Fibroblast of pulmonary artery (primary cell): ENCODE measurements at places on chromosomes 5 and 9.
A peak's percentile ranks its signal among the peaks of the same experiment; 100 is the strongest.

DNA sequence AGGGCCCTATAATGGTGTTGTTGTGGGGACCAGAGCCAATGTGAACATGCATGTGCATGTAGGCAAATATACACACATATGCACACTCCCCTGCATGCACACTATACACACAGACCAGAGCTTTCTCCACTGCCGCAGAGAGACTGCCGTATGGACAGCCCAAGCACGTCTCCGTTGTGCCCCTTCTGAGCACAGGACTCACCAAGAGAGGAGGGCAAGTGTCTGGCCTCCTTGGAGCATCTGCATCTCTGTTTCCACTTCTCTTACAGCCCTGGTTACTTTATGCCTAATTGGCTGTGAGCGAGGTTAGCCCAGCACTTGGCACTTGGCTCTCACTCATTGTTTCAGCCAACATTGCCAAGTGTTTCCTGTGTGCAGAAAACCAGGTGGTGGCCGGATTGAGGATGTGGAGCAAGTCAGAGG, 30.4 kb downstream of the CSF2 start:
- DNase-seq, result no peak

- DNase-seq, result no peak
Observed at GRCh38 chr5:174556756-174557155, 167.6 kb upstream of the MSX2 start.

DNA sequence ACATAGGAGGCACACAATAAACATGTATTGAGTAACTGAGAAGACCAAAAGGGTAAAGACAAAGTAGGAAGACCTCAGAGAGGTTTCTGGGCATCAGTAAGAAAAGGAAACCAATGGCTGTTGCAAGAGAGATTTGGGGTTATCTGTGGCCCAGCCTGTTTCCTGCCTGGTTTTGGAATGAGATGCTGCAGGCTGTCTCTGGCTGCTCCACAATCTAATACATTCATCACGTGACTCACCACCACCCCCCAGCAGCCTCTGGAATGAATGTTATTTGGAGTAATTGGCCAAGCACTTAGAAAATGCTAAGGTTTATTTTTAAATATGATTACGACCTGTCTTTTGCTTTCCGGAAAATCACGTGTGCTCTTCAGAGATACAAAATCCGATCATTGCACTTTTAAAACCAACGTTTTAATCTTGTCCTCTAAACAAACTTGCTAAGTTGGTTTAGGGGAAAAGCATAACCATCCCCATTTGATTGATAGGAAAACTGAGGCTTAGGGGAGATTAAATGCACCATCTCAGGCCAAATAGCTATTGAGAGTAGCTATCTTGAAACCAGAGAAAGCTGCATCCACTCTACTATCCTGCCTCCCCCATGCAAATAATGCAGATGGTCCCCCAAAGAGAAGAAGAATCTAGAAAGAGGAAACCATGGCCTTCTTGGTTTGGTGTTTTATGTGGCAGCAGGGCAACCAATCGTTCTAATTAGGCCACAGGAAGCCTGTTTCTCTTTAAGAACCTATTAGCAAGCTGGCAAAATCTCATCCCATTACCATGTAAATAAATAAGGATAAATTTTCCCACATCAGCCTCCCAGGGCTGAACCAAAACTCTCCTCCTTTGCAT, 151.8 kb upstream of the ADRA1B start:
- peak; percentile 89 for DNase-seq

DNA sequence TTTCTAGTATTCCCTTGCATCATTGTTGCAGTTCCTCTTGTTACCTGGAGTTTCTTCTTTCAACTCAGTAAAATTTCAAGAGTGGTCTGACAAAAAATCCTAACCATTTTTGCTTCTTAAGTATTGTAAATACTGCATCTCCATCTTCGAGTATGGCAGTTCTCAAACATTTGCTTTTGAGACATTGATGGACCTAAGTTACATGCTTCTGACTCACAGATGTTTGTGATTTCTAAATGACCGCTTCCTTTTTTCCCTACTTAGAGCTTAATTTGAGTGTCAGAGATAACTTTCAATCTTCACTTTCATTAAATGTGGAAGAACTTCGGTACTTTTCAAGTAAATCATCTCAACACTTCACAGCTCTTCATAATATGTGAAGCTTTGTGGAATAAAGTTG, 4.2 kb downstream of the UHRF2 start:
- DNase-seq, result peak; percentile 15

DNA sequence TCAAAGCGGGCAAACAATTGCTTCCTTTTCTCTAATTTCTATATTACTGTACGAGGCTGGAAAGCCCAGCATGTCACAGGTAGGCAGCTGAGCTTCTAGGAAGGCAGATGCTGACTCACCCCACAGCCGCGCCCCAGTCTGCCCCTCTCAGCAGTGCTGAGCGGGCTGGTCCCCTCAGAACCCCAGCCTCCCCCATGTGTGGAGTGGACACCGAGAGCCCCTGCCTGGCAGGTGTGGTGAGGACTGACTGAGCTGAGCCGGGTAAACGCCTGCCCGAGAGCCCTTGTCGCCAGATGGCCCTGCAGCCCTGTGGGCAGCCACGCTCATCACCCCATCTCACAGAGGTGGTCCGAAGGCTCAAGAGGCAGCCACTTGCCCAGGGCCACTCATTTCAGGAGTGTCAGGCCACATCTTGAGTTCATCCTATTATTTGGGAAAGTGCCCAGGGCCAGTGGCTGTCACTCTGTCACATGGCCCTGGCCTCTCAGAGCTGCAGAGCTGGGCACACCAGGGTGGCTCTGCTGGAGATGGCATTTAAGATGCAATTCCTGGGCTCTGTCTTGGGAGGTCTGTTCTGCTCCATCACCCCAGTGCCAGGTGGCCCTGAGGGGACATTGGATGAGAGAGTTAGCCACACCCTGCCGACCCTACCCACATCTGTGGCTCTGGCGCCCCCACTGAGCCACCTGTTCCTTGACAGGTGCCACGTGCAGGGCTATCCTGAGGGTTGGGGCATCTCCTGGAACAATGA, 12.4 kb downstream of the CARD19 start:
- DNase-seq, result no peak

DNA sequence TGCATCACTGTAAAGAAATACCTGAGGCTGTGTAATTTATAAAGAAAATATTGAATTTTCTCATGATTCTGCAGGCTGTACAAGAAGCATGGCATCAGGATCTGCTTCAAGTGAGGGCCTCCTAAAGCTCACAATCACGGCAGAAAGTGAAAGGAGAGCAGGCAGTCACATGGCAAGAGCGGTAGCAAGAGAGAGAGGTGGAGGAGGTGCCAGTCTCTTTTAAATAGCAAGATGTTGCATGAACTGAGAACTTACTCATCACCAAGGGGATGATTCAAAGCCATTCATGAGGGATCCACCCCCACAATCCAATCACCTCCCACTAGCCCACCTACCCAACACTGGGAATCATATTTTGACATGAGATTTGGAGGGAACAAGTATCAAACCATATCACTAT, 184.5 kb upstream of the PAPPA start:
- DNase-seq, result peak; percentile 39

GRCh38 chr5:69359699-69360098, 9.6 kb downstream of the AK6 start:
- no peak for DNase-seq

- peak; percentile 20 for DNase-seq
Observed at GRCh38 chr9:34590381-34591247, 1.1 kb upstream of the CNTFR start.

DNA sequence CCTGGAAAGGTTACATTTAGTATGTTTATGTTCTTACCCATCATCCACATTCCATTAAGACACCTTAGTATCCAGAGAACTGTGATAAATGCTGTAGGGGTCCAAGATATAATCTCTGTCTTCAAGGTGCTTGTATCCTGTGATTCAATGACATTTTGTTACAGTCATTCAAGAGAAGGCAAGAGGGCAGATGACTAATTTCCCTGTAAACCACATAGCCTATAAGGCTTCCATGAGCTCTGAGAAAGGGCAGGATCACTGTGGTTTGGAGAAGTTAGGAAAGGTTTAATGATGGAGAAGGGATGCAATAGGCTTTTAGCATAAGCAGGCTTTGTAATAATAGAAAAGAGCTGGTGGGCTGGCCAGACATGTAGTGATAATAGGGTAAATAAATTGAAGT, 40.0 kb downstream of the PAPPA start:
- DNase-seq, result peak; percentile 62

DNA sequence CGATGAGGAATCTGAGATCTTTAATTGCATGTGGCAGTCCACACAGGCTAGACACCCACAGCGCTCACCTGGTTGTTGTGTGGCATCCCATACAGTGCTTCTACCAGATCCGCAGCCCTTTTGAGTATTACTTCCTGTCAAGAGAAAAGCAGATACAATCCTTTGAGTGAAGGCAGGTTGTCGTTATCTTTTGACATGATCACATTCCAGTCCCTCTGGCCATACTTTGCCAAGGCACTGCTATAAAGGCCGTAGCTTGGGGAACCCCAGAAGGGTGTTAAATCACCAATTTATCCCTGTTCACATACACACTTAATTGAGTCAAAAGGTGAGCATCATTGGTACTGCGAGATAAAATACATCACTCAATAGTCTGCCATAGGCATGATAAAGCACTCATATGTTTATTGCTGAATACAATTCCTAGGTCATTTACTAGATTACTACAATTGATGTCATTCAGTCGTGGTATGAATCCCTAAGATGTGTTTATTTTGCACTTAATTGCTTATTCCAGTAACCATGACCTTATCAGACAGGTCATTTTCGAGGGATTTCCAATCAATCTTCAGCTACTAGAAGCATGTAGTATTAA, 385.6 kb downstream of the EBF1 start:
- no peak for DNase-seq

- peak; percentile 2 for DNase-seq
Observed at GRCh38 chr5:119583684-119584083, 45.7 kb upstream of the FAM170A start.

- no peak for DNase-seq
Observed at GRCh38 chr9:116166713-116167112, 13.1 kb downstream of the PAPPA start.

GRCh38 chr9:128933731-128934130, 12.9 kb downstream of the PHYHD1 start:
- DNase-seq, result no peak

DNA sequence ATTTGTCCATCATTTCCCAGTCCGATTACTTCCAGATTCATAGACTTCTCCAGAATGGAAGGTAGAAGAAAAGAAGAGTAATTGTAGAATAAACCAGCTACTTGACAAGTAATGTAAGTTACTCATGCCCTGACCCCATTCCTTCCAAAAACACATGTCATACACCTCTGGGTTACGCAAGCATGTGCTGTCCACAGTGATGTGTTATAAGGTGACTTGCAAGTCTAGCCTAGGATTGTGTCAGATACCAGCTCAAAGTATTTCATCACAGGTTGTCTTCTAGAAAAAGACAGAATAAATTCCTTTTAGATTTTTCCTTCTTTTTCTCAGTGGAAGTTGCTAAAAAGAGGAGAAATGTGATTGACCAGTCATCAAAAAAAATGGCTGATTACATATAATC, 8.0 kb upstream of the TLR4 start:
- DNase-seq, result peak; percentile 39

DNA sequence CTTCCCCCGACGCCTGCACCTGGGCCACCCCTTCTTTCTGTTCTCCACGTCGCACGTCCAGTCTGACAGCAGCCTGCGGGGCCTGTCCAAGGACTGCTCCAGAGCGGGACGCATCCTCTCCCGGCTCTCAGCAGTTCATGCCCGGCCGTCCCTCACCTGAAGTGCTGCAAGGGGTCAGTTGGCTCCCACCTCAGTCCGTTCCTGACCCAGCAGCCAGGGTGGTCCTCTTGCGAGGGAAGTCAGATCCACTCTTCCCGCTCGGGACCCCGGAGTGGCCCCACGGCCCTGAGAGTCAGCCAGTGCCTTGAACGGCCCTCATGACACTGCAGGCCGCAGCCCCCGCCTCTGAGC, 249.7 kb upstream of the IRX4 start:
- no peak for DNase-seq
